Activated CD4-positive, alpha-beta T cell treated with anti-CD3 and anti-CD28 coated beads, Interleukin-2, amount 50 U/mL, for 4 hours (primary cell): ENCODE measurements at places on chromosomes 4 and X.

- no peak for DNase-seq
These were observed 10.9 kb downstream of the PPP2R2C start for GRCh38 chr4:6461301-6462165.

DNA sequence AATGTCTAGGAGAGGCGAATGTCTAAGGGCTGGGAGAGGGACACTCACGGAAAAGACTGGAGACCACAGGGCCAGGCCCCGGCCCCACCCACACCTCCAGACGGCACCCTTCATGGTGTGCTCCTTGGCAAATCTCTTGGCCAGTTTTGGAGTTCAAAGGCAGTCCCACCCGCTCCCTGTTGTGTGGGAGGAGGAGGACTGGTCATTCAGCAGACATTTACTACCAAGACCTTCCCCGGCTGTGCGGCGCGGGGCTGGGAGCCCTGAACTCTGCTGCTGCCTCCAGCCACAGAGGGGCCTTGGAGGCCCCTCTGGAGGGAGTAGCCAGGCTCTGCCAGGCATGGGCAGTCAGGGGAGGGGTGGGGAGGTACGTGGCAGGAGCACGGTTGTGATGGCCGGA lies 8.7 kb upstream of the TBC1D14 start:
- DNase-seq, result no peak

- no peak for DNase-seq
These were observed 58.2 kb upstream of the FAM9C start for GRCh38 chrX:13102636-13103035.

GRCh38 chr4:160450876-160451275 lies 1348.0 kb downstream of the RAPGEF2 start:
- no peak for DNase-seq

- DNase-seq, result no peak
These were observed 15.0 kb upstream of the RAI2 start for GRCh38 chrX:17876135-17876534.

DNA sequence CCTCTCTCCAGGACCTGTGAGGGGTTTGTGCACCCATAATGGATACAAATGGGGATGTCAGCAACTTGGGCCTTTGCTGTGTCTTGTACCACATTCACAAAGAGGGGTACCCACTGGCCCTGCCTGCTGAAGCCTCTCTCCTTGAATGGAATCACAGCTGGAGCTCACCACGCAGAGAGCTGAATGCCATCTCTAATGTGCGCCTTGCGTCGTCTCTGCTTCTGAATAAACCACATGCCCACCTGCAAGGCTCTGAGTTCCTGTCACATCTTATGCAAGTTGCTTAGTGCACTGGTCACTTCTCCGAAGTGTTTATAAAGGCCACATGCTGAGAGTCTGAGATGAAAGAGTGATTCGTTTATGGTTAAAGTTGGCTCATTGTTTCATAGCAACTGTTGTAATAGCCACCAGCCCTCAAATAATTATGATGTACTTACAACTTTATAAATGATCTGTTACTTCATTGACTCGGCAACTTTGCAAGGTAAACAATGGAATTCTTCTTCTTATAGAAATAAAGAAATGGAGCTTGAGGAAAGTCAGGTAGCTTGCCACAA lies 6.2 kb upstream of the PUDP start:
- no peak for DNase-seq

GRCh38 chrX:39627257-39627656 lies 470.5 kb downstream of the BCOR start:
- no peak for DNase-seq

DNA sequence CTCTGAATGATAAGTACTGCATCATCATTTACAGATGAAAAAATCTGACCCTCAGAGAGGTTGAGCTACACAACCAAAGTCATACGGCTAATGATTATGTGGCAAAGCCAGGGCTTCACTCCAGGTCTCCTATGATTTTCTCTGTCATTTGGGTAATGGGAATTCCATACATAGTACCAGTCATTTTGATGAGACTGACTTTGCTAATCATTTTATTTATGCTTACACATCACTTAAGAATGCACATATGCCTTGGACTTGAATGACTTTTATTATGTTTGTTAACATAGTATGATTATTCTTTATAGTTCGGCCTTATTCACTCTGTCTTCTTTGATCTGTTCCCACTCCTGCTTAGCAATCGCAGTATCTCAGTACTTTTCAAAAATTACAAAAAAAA lies 255.1 kb upstream of the GPRIN3 start:
- no peak for DNase-seq
